Amniotic epithelial cell (primary cell): ENCODE measurements at places on chromosomes 1 and 21.

DNA sequence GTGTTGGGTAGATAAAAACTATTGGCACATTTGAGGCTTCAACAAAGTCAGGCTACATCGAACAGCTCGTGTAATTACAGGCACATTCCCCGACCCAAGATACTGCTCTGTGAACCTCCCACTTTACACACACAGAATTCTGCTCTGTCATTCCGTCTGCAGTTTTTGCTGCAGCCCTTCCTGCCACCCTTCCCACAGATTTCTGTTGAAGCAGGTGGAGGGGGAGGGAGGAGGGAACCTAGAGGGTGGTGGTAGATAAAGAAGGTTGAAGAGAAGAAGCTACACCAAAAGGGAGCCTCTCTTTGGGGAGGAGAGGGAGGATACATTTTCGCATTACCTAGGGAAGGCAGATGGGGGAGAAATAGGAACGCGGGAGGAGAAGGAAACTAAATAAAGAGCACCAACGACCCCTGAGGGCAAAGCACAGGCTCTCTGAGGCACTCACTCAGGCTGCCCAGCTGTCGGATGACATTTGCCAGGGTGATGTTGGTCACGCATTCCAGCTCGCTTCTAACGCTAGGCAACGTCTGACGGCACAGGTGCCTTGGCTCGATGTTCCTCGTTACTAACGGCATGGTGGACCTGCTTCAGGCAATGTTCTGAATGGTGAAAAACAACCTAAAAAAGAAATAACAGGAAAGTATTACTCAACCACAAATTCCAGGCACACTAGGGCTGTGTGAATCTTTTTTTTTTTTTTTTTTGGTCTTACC lies 36.0 kb downstream of the GPR3 start:
- DNase-seq = no peak

DNA sequence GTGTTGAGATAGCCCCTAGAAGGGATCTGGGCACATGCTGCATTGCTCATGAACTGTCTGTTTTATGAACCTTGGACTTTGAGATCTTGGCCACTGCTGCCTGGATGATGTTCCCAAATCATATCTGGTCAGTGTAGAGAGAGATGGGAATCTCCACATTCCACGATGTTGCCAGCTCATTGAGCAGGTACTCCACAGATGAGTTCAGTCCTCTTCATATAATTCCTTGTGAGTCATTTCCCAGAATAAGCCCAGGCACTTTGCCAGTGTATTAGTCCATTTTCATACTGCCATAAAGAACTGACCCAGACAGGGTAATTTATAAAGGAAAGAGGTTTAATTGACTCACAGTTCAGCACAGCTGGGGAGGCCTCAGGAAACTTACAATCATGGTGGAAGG lies 254.0 kb upstream of the RUNX1 start:
- DNase-seq = peak; percentile 99

DNA sequence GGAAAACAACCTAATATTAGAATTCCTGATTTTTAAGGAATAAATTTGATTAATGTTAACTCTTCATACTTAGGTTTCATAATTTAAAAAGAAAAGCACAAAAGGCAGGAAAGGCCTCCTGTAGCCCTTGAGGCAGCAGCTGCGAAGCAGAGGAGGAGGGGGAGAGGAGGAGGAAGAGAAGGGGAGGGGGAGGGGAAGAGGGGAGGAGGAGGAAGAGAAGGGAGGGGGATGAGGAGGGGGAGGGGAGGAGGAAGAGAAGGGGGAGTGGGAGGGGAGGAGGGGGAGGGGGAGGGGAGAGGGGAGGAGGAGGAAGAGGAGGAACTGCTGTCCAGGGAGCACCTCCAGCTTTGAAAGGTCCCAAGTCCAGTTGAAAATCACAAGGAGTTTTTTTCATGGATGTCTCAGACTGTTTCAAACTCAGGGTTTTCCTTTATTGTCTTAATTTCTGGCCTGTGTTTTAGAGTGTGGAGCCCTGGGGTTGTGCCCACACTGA lies 35.1 kb upstream of the DIP2A start:
- DNase-seq = no peak

DNA sequence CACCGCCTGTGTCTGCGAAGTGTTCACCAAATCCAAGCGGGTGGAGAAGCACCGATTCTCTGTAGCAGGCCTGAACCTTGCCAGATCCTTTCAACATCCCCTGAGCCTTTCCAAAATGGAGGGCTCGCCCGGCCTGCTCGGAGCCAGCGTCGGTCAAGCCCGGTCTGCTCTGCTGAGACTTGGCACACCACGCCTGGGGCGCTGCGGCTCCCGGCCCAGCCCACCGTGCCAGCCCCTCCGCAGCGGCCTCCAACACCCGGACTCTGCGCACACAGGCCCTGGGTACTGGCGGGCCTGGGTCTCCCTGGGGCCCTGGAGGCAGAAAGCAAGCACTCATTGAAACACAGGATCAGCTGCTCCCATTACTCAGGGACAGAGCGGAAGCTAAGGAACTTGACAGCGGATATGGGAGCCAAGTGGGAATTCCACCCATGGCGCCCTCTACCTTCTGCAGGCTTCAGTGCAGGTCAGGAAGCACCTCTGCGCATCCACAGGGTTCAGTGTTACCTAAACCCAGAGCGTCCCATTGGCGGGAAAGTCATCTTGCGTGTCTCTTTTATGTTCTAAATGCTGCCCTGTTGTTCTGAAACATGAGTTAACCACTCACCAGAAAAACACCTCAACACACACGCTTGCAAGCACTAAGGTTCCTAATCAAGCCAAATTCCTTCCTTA lies 159.9 kb downstream of the ZBTB18 start:
- DNase-seq = no peak

DNA sequence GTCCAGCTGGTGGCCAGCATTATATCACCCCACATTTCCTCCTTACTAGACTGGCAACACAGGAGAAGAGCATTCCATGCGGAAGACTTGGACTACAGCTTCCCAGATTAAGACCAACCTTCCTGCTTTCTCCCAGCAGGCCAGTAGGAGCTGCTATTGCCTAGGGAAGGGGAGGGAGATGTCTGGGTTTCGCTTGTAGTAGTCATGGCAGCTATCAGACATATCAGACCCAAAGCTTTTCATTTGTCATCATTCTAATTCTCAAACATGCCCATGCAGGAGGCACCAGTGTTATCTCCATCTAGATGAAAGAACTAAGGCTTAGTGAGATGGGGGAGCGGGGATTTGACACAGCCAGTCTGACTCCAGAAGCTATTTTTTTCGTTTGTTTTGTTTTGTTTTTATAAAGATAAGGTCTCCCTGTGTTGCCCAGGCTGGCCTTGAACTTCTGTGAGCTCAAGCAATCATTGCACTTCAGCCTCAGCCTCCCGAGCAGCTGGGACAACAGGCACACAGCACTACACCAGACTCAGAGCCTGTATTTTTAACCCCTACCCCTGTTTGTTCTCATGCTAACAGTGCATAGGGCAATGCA lies 4.5 kb downstream of the PLA2G2A start:
- peak; percentile 84 for DNase-seq

- DNase-seq = no peak
Measured at GRCh38 chr1:46611691-46612221, 4.9 kb downstream of the MOB3C start.

- DNase-seq = no peak
Measured at GRCh38 chr1:162412002-162412401, at the start of gene SH2D1B. SH2D1B (minus strand) TSS chr1:162412136; CDS start chr1:162412016, 120 bp downstream.

GRCh38 chr21:18498431-18498830 lies 94.8 kb upstream of the TMPRSS15 start:
- DNase-seq = no peak

DNA sequence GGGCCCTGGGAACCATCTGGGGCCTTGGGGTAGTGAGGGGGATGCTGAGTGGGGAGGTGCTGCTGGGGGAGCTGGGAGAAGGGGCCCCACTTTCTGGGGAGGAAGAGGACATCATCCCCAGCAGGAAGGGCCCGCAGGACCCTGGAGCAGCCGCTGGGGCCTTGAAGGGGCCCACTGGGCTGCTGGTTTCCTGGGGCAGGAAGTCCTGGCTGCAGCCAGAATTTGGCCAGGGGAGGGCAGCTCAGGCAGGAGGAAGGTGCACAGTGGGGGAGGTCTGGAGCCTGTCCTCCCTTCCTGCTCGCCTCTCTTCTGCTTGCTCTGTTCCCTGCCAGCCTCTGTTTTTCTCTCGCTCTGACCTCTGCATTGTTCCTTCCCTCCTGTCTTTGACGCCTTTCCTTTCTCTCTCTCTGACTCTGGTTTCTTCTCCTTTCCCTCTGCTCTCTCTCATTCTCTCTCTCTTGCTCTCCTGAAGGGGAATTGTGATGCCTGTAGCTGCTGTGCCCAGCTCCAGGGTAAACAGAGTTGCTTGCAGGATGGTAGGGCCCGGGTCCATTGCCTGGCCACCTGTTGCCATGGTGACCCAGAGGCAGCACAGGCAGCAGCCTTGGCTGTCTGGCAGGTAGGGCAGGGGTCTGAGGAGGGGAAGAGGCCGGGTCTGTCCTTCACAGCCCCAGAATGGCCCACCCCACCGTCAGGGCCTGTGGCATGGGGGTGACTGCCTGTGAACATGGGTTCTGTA lies 23.9 kb downstream of the ACOT11 start:
- DNase-seq = no peak

DNA sequence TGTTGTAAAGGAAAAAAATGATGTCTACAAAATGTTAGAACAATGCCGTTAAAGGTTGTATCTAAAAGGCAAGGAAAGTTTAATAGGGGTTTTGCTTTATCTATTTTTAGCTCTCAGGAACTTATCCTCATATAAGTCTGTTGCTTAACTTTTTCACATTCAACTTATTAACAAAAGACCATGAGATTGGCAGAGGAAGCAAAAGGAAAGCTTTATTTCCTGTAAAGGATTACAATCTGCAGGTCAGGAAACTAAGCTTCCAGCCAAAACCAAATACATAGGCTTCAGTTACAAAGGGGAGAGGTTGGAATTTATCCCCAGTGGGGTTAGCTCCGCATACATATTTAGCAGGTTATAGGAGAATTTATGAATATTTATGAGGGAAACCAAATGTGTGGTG lies 58.7 kb upstream of the KIAA1614 start:
- no peak for DNase-seq

- no peak for DNase-seq
Measured at GRCh38 chr1:39623053-39623452, 16.4 kb downstream of the HEYL start.

DNA sequence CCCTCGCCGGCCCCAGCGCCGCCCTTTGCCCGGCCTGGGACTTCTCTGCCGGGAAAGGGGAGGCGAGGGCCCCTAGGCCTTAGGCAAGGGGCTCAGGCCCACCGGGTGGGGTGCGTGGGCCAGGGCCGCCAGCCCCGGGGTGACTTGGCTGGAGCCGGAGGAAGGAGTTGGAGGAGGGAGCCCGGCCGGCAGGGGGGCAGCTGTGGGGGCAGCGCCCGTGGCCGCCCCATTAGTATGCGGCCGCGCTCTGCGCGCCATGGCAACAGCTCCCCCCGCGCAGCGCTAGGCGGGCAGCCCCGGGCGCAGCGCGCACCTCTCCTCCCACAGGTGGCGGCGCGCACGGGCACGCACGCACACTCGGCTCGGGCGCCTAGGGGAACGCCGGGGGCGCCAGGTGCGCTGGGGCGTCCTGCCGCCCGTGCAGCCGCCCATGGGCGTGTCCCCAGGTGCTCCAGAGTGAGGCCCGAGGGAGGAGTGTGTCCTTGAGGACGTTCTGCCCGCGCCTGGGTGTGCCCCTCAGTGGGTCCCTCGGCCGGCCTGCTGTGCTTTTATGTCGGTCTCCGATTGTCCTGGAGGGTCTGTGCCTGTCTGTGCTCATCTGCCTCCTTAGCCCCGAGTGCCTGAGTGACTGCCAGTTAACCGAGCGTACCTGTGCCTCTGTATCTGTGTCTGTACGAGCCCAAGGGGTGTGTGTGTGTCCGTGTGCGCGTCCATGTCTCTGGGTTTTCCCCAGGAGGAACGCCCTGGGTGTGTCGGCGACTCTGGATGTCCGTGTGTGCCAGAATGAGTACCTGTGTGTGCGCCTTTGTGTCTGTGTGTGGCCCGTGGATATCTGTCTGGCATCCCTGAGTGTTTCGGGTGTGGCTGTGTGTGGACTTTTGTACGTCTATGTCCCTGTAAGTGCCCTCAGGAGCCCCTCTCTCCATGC lies 38.2 kb upstream of the WASF2 start:
- no peak for DNase-seq

DNA sequence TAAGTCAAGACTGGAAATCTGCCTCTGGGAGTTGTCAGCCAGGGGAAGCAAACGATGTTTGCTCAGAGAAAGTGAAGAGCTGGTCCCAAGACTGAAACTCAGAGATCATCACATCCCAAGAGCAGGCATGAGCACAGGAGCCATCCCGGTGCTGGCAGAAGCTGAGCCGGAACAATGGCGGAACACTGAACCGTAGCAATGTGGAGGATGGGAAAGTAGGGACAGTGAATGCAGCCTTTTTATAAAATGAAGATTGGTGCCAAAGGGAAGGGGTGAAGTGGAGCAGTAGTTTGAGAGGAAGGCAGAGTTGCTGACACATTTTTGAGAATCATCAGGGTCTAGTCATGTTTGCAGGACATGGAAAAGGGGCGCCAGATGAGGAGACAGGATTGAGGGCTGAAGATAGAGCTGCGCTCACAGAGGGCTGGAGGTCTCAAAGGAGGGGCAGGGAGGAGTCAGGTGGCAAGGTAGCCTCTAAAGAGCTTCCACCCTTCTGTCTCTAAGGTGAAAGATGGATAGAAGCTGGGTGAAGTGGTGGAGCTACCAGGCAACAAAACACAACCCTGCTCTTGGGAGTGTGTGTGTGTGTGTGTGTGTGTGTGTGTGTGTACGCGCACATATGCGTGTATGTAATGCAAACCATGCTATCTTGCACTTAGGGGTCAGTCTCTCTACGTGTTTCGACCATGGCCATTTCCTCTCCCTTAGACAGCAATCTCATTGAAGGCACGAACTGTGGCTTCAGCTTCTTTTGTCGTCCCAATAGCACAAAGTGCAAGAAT lies 94.3 kb upstream of the IRF2BP2 start:
- no peak for DNase-seq

DNA sequence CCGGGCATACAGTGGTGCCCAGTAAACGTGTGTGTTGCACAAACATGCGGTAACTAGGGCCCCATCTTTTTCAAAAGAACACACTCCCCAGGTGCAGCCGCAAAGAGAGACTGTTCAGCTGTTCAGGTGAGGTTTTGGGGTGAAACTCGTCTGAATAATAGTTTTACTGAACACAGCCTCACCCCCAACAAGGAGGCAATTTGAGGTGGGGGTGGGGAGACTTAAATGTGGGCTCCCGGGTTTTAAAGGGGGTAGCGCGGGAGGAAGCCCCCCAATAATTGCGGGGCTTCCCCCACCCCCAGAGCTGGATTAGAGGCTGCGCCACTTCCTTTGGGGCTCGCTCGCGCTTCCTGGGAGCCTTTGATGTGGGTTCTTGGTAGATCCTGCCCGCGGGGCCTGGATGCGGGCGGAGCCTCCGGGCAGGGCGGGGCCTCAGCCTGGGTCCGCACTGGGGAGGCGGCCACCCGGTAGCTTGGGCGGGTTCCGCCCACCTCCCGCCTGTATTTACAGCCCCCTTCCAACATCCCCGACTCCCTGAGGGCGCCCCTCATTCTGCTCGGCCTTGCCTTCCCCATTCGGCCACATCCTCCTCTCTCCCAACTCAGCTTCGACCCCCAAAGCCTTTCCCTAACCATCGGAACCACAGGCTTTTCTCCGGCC lies 6.4 kb upstream of the EPHA2 start:
- DNase-seq = no peak
